Activated CD4-positive, alpha-beta T cell treated with anti-CD3 and anti-CD28 coated beads, Interleukin-2, amount 10 ng/mL, durations not matched to agents 7 days and 5 days (primary cell): ENCODE measurements at places on chromosomes 4 and X. TPM values are rescaled to one million over a fixed set of nuclear protein-coding genes. Genes with fewer than 3 reads are reported as not detected.

GRCh38 chr4:153014460-153014859 is 78.3 kb downstream of the FHDC1 start:
- DNase-seq, result no peak

GRCh38 chrX:151393514-151393913 is 3.5 kb upstream of the VMA21 start:
- DNase-seq, result peak; percentile 79

GRCh38 chr4:140004549-140004895 is 149.5 kb downstream of the MAML3 start:
- DNase-seq, result no peak

The CPZ gene
- total RNA-seq, result not detected

The PAGE5 gene
- total RNA-seq, result not detected

DNA sequence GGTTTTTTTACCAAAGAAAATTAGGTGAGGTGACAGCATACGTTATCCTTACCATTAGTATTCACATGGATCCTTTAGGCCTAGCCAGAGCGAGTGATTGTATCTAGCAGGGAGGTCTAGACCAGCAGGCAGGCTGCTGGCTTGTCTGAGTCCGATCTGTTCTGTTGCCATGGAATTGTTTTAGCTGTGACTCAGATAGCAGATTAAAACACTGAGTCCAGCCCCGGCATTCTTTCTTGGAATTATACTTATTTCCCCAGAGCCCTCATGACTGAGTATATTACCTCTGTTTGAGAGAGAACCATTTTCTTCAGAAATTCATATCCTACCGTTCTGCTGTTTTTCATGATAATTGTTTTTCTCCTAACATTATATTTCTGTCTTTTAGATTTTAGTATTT is 37.4 kb downstream of the OCRL start:
- no peak for DNase-seq

- no peak for DNase-seq
Observed at GRCh38 chr4:183797445-183798300, 107.4 kb upstream of the STOX2 start.

- no peak for DNase-seq
Observed at GRCh38 chrX:68721546-68721945, 74.1 kb downstream of the STARD8 start.

GRCh38 chr4:145945431-145946155 is 7.0 kb upstream of the ZNF827 start:
- DNase-seq, result no peak

The BTK gene
- total RNA-seq, result not detected

GRCh38 chrX:137574784-137575293 is 8.9 kb downstream of the ZIC3 start:
- DNase-seq, result no peak

DNA sequence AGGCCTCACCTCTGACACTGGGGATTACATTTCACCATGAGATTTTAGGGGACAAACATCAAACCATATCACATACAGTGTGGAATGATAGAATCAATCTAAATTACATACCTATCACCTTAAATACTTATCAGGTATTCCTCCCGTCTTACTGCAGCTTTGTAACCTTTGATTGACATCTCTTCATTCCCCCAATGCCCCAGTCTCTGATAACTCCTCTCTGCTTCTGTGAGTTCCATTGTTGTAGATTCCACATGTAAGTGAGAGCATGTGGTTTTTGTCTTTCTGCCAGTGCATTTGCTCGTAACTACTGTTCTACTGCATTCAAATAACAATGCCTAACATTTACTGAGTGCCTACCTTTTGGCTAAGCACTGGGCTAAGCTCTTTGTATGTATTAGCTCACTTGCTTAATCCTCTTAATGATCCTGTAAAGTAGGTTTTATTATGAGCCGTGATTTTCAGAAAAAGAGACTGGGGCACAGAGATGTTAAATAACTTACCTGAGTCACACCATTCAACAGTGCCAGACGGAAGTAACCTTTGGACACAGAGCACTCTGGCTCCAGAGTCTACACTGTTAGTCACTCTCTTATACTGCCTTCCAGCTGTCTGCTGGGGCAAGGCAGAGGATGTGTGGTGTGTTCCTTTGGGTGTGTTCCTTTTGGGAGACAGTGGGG is 63.7 kb upstream of the ESX1 start:
- no peak for DNase-seq

GRCh38 chrX:51931566-51932150 is 38.2 kb downstream of the MAGED1 start:
- no peak for DNase-seq

- no peak for DNase-seq
Observed at GRCh38 chrX:68199062-68199848, 234.0 kb downstream of the OPHN1 start.

- no peak for DNase-seq
Observed at GRCh38 chrX:30308263-30309138, 689 bp downstream of the NR0B1 start.

DNA sequence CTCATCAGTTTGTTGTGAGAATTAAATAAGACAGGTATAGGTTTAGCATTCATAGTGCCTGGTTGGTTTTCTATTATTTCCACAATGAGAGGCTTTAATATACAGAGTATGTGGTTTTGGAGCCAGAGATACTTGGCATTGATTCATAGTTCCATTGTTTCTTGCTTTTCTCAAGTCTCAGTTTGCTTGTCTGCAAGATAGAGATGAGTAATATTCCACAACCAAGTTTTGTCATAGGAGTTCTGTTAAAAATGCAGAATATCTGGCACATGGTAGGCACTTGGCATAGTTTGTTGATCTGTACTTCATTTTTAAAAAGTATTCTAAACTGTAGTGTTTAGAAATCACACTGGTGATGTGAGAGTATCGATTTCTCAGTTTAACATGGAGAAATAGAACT is 37.5 kb upstream of the EDA2R start:
- DNase-seq, result no peak

GRCh38 chrX:40035726-40036125 is 62.0 kb downstream of the BCOR start:
- DNase-seq, result no peak

GRCh38 chr4:149796381-149796780 is 19.3 kb downstream of the IQCM start:
- DNase-seq, result no peak
